ENCODE measurements at places on chromosomes 16 and 17.

GRCh38 chr16:69599731-69600130, 34.0 kb downstream of the NFAT5 start:
- DNase-seq = no peak

DNA sequence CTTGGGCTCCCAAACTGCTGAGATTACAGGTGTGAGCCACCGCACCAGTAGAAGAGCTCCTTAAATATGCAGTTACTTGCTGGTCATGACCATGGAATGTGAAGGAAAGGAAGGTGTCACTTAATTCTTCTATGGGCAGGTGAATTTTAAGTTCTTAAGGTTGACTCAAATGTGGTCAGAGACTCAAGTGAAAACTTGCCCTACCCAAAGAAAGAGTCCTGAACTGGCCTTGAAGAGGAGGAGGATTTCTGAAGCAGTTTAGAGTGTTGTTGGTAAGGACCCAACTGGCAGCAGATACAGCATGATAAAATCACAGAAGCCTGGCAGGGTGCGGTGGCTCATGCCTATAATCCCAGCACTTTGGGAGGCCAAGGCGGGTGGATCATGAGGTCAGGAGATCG, 29.4 kb downstream of the CHD9 start:
- no peak for DNase-seq

- peak; percentile 25 for DNase-seq
These were observed 6.3 kb downstream of the ESRP2 start for GRCh38 chr16:68229431-68230175.

DNA sequence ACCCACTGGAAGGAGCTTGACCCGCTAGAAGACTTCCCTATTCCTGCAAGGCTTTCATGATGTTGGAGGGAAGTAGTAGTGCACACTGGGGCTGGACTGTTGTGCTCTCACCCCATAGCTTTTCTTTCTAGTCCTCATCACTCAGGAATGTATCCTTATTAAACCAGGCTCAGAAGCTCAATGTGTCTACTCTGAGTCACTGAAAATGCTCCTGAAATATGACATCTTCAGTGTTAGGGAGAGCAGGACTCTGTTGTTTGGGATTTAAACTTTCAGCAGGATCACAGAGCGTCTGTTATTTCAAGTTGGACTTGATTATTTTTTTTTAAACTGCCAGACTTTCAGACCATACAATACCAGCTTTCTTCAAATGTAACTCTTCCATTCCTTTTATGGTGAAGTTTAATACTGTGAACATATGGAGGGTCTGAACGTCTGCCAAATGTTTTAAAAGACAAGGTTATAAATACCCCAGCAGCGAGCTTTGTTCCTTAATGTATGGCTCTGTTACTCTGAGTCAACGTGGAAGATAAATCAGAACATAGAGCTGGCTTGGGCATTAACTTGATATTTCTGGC, 257.5 kb downstream of the CDH11 start:
- DNase-seq = no peak

DNA sequence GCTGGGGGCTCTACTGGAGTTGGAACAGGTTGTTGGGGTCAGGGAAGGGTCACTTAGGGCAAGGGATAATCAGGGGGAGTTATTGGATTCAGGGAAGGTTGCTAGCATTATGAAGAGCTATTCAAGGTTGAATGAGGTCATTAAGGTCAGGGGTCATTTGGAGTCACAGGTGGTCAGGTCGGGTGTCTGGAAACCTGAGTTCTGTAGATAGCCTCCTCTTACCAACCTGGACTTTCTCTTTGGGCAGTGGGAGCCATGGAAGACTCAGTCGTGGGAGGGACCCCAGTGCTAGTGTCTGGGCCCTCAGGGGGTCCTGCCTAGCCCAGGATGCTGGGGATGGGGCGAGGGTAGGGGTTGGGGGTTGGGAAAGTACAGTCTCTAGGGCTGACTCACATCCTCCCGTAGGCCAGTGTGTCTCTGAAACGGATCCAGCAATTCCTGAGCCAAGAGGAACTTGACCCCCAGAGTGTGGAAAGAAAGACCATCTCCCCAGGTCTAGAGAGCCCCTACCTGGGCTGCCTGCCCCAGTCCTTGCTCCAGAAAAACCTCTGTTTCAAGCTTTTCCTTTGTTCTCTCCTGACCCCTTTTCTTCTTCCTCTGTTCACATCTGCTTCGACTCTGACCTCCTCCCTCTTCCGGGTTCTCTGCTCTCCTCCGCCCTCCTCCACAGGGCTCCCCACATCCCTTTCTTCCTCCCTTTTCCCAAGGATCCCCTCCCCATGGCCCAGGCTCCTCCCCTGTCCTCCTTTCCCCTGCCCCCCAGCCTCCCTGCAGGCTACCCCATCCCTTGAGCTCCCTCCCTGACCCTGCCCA, 33.5 kb downstream of the ABCC3 start:
- DNase-seq = no peak

DNA sequence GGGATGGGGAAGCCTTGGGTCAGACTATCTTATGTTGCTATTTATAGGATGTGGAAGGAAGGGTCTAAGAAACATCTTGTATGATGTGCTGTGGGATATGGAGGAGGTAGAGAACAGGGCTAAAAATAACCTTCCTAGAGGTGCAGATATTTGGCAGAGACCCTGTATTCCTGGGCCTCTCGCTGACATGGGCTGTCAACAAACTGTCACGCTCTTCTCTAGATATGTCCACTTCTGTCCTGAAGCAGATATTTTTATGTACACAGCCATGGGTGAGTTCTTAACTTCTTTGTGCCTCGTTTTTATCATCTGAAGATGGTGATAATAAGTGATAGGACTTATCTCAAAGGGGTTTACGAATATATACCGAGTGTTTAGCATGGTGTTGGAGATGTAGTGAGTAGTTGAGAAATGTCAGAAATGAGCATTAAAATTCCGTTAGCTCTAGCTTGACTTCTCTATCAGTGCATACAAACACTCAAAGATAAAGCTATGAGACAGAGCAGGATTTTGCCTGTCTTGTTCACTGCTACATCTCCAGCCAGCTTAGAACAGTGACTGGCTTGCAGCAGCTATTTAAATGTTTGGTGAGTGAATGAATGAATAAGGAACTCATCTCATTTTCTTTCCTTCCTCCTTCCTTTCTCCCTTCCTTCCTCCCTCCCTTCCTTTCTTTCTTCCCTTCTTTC, 2.9 kb upstream of the AQP8 start:
- no peak for DNase-seq

Measured in GM18507 (cell line).